CD8-positive, alpha-beta T cell (primary cell): ENCODE measurements at places on chromosomes 3 and 15. TPM values are rescaled to one million over a fixed set of nuclear protein-coding genes. Genes with fewer than 3 reads are reported as not detected.

DNA sequence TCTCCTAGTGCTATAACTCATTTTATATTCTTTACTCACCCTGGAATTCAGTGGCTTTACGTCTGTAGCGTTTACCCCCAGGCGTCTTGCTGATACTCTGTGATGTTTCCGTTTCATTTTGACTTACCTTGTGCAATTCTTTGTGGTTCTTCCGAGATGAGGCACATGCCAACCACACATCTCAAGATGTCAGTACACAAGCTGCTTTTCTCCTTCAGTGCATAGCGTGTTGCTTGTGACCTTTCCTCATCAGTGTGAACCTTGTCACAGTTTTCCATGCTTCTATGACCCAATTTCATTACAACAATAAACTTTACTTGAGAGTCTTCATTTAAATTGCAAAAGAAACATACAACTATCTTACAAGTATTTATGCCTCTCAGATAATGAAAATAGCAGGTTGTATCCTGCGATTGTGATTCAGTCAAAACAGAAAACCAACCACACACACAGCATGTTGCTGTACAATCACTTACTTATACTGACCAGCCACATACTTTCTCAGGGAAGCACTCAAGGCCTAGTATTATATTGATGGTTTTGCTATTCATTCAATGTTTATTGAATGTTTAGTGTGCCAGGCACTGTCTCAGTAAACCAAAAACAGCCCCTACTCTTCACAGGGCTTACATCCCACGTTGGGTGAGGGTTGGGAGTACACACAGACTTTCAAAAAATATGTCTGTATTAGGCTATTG is 4.6 kb upstream of the TBL1XR1 start:
- DNase-seq = peak; percentile 13

DNA sequence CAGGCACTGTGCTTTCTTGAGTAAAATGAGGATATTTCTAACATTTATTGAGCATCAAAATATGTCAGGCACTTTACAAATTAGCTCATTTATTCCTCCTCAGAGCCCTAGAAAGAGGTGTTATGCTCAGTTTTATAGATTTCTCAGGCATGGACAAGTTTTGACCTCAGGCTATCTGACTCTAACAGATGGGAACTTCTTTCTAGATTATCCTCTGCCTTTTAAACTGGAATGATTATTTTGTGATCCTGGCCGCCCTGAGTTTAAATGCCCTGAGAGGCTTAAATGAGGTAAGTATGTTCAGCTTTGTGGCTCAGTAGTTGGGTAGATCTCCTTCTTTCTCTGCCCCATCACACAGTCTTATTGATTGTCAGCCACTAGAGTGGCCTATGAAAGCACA is 32.3 kb upstream of the ATP1B3 start:
- DNase-seq = no peak

ST3GAL6 gene
- total RNA-seq = not detected

GRCh38 chr15:39034816-39035215 is 470.2 kb upstream of the RASGRP1 start:
- no peak for DNase-seq
